Stimulated activated CD8-positive, alpha-beta memory T cell treated with anti-CD3 and anti-CD28 coated beads, Interleukin-4, amount 100 ng/mL, for 48 hours (primary cell): ENCODE measurements at places on chromosomes 5 and 9.

DNA sequence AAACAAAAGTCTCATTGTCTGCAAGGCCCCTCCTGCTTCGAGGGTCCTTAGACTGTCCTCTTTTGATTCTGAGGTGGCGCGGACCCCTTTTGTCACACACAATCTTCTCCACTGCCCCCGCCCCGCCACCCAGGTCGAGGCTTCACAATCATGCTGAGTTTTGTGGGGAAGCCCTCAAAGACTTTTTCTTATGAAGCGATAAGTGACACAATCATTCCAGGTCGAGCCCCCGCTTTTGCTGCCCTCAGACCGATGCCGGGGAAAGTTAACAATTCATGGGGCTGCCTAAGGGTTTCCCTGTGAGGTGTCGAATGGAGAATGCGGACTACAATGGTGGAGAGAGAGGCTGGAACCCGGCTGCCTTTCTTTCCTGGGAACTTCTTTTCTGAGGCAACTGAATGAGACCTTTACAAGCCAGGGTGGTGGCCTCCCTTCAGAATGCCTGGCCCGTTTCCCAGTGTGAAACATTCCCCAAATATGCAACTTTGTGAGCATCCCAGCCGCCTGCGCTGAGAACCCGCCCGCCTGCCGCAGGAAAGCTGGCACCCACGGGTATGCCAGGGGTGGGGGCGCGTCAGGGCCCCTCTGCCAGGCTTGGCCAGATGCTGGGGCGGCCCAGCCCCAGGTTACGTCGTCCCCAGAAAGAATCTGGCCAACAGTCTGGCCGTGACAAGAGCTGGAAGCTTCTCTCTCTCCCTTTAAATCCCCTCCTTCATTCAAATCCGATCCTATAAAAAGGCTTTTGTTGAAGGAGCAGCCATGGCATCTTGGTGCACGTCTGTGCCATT is 71.9 kb downstream of the MAP1B start:
- DNase-seq = no peak

- no peak for DNase-seq
These were observed 30.8 kb downstream of the RASGRF2 start for GRCh38 chr5:80990971-80991370.

DNA sequence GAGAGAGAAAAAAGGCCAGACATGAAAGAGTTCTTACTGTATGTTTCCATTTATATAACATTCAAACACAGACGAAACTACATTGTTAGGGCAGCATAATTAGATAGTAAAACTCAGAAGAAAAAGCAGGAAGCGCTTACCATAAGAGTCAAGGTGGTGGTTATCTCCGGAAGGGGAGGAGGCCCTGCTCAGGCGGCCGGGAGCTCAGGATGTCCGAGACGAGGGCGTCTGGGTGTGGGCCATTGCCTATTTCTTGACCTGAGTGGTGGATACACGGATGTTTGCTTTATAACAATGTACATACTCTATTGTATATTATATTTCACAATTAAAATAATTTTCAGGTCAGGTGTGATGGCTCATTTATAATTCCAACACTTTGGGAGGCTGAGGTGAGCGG is 80.9 kb upstream of the COL5A1 start:
- no peak for DNase-seq

DNA sequence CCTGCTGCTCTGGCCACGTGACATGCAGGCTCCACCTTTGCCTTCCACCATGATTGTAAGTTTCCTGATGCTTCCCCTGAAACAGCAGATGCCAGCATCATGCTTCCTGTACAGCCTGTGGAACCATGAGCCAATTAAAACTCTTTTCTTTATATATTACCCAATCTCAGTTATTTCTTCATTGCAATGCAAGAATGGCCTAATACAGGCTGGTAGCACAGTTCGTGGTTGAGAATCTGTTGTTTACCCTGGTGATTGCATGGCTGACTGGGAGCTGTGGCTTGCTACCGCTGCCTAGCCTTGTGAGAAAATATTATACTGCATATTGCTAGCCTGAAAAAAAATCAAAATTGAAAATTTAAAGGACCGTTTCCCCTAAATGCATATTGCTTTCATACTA is 44.8 kb upstream of the PTPN3 start:
- no peak for DNase-seq

DNA sequence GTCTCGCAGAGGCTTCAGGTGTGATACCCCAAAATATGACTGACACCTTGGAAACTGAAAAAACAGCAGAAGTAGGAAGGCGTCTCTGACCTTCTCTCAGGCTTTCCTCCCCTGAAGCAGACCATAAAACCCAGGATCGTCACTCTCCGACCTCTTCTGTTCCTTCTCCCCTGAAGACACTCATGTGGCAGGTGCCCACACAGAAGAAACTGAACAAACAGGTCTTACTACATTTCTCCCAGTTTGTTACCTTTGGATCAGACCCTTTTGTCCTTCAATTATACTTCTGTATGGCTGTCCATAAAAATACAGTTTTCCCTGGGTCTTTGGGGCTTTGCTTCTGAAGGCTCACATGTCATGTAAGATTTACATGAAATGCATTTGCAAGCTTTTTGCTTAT is 10.3 kb upstream of the PRUNE2 start:
- DNase-seq = no peak

DNA sequence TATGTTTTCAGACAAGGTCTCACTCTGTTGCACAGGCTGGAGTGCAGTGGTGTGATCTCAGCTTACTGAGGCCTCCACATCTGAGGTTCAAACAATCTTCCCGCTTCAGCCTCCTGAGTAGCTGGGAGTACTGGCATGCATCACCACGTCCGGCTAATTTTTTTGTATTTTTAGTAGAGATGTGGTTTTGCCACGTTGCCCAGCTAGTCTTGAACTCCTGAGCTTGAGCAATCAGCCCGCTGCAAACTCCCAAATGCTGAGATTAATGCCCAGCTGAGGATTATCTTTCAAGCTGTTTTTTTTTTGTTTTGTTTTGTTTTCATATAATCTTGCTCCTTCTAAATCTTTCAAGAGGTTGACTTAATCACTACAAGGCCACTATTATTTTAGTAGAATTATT is 47.3 kb upstream of the SLC28A3 start:
- no peak for DNase-seq

DNA sequence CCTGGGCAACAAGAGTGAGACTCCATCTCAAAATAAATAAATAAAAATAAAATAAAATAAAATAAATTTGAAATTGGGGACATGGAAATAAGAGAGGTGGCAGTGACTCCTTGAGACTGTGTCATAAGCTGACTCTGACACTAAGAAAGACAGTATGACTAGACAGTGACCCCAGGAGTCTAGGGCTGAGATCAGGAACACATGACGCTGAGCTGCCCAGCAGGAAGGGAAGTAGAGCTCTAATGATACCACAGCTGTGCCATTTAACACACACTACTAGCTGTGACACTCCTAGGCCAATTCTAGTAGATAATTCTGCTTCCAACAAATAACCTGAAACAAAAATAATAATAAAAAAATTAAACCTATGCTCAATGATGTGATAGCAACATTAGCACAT is 293.0 kb downstream of the SEC61B start:
- no peak for DNase-seq

DNA sequence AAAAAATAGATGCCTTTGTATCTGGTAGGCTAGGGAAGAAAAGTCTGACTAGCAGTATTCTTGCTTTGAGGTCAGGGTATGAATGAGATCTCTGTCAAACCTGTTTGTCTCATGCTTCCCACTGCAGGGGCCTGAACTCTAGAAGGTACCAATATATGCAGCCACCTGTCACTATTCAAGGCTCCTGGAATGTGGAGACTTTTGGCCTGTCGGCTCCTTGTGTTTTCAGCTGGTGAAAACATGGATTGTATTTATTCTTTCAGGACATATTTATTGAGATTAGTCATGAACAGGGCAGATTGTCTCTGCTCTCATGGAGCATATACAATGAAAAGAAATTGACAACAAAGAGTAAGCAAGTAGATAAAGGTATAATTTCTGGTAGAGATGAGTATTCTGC is 255.8 kb downstream of the ARHGAP26 start:
- DNase-seq = no peak

DNA sequence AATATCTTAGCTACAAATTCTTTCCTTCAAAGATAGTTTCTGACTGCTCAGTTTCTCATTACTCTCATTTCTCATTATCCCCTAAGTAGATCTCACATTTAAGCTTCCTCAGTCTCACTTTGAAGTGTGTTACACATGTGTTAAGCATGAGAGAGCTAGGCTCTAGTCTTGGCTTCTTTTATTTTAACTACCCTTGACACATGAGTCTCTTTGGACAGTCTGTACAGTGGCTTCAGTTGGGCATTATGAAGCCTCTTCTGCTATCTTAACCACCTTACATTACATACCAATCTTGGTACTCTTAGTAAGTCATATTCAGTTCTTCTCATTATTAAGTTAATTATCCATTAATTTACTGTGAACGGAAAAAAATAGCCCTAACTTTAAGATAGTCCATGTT is 232.5 kb downstream of the FBXL17 start:
- DNase-seq = no peak

DNA sequence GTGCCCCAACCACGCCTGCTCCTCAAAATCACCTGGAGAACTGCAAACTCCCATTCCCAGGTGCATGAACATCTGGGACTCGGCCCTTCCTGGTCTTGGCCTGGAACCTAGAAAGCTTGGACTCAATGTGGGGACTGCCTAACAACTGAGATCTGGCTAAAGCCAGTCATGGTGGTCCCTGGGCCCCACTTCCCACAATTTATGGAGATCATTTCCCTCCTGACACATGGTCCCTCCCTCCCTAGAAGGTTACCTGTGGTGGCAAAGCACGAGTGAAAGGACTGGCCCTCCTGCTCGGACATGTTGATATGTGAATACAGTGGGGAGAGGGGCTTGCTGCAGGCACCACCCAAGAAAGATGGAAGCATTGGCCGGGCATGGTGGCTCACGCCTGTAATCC is 18.8 kb downstream of the BICD2 start:
- DNase-seq = no peak

- DNase-seq = no peak
These were observed 175.7 kb downstream of the PBX3 start for GRCh38 chr9:125922854-125923253.

DNA sequence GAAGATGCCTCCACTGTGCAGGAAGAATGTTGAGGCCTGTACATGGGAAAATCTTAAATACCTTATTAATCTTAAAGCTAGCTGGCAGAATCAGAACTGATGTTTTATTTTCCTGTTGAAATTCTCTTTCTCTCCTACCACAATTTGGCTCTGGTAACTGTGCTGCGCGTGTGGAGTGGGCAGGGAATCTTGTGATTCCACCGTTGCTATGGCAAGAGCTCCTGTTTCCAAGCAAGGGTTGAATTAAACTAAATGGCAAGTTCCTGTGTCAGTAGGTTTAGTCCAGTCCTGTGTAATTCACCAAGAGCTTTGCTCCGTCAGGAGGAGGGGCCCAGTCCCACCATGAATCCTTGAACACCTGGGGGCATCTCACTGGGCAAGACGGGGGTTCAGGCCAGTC is 36.4 kb downstream of the NXNL2 start:
- no peak for DNase-seq

DNA sequence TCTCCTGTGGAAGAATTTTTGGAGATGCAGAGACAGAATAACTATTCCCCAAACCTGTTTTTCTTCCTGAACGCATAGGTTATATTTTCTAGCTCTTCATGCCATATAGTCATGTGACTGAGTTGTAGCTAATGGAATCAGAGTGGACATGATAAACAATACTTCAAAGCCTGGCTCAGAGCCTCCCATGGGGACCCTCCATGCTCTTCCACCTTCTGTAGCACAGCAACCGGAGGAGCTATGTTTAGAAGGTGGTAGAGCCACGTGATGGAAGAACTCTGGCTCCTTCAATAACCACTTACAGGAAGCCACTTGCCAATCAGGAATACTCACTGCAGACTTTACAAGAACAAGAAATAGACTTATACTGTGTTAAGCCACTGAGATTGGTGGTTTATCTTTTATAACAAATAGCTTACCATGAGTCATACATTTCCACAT is 39.2 kb downstream of the NADK2 start:
- DNase-seq = no peak

GRCh38 chr9:107700847-107701246 is 211.3 kb upstream of the KLF4 start:
- no peak for DNase-seq

DNA sequence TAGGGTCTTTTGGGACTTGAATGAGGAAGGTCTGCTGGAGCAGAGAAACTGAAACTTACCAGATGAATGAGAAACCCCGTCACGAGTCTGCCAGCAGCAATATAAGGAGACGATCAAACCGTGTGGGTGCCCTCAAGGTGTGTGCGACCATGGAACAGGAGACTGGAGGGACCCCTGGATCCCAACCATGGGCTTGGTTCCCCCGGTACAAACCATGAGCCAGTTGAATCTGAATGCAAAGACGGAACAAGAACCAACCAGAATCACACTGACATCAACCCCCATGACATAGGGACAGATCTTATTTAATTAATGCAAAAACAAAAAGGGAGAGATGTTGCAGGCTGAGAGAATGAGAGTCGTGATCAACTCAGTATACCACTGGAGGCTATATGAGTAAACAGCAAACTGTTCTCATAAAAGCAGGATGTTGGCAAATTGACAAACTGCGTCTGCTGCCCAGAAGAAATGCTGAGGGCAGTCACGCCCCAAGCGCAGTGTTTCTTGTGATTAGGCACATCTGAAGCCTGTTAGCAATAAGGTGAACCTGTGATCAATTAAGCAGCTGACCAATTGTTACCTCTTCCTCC is 475.5 kb upstream of the ACO1 start:
- no peak for DNase-seq

DNA sequence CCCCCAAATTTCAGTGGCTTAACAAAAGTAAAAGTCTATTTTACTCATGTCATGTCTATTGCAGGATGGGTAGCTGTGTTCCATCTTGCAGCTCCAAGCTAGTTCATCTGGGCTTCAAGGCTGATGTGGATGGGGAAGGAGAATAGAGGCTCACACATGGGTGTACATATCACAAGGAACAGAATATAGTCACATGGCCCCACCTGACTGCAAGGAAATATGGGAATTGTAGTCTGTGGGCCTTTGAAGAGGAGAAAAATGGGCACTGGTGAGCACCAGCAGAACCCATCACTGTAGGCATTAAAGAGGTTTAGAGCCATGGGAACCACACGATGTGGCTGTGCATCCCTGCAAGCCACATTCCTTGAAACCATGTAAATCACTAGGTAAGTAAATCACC is 17.9 kb upstream of the TRIO start:
- no peak for DNase-seq

- DNase-seq = no peak
These were observed 25.5 kb downstream of the FOXI1 start for GRCh38 chr5:170131235-170131634.

GRCh38 chr9:121707477-121708424 is 56.3 kb downstream of the DAB2IP start:
- DNase-seq = no peak

DNA sequence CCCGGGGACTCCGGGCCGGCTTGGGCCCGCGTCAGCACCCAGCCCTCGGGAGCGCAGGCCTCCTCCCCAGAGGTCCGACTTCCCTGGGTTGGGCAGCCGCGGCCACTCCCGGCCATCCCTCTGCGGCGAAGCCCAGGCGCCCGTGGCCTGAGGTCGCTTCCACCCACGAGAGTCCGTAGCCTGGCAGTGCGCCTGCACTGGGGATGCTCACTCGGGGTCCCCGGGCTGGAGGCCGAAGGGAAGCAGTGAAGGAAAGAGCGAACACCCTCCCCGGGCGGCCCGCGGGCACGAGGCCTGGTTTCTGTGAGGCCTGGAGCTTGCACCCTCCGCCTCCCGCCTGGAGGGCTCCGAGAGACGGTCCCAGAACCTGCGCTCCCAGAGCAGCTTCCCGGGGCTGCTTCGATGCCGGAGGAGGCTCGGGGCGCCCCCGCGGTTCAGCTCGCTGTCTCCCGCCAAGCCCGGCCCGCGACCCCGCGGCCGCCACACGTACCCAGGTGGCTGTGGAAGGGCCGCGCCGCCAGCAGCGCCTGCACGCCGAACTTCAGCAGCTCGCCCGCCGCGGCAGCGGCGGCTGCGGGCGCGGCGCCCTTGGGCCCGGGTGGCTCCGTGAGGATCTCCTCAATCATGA is 607 bp downstream of the BARX1 start:
- DNase-seq = no peak
